Activated T-helper 2 cell treated with anti-CD3 and anti-CD28 coated beads, Interferon-gamma antibody, Interleukin-2, Interleukin-4, amounts not matched to agents 10 μg/mL and 5 μg/mL and 100 μg/mL, durations not matched to agents 14 hours and 24 hours and 36 hours (primary cell): ENCODE measurements at places on chromosomes 5 and 9.

- H3K36me3 ChIP-seq, result peaks cover 20% of the 10 kb centered on the region
- DNase-seq, result no peak
Measured at GRCh38 chr5:131254741-131255140, 9.1 kb upstream of the CDC42SE2 start.

GRCh38 chr5:18052569-18052968 is 418.3 kb downstream of the TAF11L14 start:
- DNase-seq, result no peak
- H3K4me3 ChIP-seq, result no peak overlapping the region
- H3K27me3 ChIP-seq, result no peaks in the 10 kb centered on the region
- no peak overlapping the region for H3K27ac ChIP-seq
- H3K36me3 ChIP-seq, result no peaks in the 10 kb centered on the region

GRCh38 chr5:62152394-62153087 is 153.5 kb upstream of the KIF2A start:
- no peak overlapping the region for H3K27ac ChIP-seq
- DNase-seq, result no peak
- H3K4me3 ChIP-seq, result no peak overlapping the region

DNA sequence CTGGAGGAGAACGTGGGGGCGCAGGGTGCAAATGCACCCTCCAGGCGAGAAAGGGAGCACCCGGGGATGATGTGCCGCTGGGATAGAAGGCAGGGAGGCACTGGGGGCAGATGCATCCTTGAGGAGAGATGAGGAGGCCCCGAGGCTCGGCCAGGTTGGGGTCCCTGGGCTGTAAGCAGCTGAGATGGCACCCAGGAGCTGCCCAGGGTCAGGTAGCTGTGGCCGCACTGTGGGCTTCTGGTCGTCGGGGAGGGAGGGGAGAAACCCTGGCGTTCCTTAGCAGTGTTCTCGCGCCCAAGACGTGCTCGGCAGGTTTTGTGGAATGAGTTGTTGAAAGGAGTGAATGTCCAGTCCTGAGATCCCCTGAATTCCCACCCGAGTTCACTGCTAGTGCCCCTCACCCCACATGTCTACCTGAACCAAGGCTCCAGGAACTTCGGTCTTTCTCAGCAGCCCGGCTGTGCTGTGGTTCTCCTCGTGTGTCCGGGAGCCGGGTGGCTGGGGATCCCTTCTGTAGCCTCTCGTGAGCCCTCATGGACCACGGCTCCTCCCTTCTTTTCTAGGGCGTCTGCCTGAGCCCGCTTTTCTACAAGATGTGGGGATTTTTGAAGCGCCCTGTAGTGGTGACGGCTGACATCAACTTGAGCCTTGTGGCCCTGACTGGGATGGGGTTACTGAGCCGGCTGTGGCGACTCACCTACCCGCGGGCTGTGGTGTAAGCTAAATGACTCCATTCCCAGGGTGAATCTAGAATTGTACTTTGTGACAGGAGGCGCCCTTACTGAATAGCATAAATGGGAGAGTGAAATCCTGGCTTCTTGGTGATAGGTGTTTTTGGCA is 1.1 kb downstream of the POMT1 start:
- peaks cover 43% of the 10 kb centered on the region for H3K36me3 ChIP-seq
- H3K4me1 ChIP-seq, result peaks cover 35% of the 10 kb centered on the region
- peak overlapping the region; percentile 91 for H3K27ac ChIP-seq

DNA sequence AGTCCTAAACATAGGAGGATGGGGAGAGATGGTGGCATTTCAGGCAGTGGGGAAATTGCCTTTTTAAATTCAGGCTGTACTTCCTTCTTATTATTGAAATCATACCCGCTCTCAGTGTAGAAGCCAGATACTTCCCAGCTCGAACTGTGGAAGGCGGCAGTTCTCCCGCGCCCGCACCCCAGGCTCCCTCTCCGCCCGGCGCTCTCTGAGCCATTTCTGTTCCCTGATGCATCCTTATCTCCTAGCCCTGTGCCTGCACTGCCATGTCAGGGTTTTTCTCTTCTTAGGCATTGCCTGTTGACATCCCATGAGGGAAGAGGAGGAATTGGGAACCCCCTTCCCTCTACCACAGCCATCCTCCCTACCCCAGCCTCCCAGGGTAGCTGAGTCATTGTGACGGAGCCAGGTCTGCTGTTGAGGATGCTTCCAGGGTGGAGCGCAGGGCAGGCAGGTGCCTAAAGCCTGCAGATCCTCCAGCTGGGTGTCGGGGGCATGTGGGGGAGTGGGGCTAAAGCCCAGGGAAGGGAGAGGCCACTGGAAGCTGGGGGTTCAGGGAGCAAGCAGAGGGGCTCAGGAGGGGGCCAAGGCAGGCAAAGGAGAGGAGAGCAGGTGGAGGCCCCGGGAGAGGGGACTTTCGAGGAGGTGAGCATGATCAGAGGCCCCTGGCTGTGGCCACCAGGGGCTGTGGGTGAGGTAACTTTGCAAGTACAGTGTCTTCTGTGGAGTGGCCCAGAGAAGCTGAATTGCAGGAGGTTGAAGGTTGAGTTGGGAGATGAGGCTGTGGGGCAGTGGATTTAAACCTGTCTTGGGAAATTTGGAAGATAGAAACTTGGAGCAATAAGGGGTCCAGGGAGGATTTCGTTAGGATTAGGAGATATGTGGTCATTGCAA is 16.2 kb downstream of the LAMC3 start:
- no peaks in the 10 kb centered on the region for H3K4me1 ChIP-seq
- peaks cover 2% of the 10 kb centered on the region for H3K27me3 ChIP-seq
- DNase-seq, result no peak
- H3K36me3 ChIP-seq, result no peaks in the 10 kb centered on the region
- no peak overlapping the region for H3K27ac ChIP-seq
